Thyroid gland (tissue), 4 donors: ENCODE measurements at places on chromosomes 1 and 21. TPM values are rescaled to one million over a fixed set of nuclear protein-coding genes. Genes with fewer than 3 reads are reported as not detected.

GRCh38 chr1:4312024-4312423 is 342.4 kb upstream of the AJAP1 start:
- H3K27me3 ChIP-seq, result no peaks in the 10 kb centered on the region
- H3K4me3 ChIP-seq, result no peak overlapping the region
- H3K36me3 ChIP-seq, result no peaks in the 10 kb centered on the region
- H3K27ac ChIP-seq, result no peak overlapping the region
- no peaks in the 10 kb centered on the region for H3K4me1 ChIP-seq

Gene SPRR2E
- total RNA-seq, result not detected

DNA sequence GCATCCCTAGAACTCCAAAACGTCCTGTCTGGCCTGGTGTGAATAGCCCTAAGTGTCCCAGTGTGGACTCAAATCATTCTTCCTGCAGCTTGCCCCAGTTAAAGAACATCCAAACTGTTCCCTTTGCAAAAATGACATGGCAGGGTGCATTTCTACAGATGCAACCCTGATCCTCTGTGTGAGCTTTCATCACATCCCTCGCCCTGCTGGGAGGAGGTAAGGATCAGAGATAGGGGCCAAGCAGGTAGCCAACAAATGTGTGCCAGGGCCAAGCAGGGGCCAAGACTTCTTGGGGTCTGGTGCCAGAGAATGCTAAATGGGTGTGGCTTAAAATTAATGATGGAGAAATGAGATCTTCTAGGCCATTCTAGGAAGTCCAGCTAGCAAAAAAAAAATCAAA is 27.1 kb upstream of the MPZL1 start:
- no peak for DNase-seq
- H3K27me3 ChIP-seq, result no peaks in the 10 kb centered on the region
- H3K4me1 ChIP-seq, result peaks cover 11% of the 10 kb centered on the region
- no peak overlapping the region for H3K4me3 ChIP-seq

Gene OR2W3
- total RNA-seq, result 8.8 TPM

DNA sequence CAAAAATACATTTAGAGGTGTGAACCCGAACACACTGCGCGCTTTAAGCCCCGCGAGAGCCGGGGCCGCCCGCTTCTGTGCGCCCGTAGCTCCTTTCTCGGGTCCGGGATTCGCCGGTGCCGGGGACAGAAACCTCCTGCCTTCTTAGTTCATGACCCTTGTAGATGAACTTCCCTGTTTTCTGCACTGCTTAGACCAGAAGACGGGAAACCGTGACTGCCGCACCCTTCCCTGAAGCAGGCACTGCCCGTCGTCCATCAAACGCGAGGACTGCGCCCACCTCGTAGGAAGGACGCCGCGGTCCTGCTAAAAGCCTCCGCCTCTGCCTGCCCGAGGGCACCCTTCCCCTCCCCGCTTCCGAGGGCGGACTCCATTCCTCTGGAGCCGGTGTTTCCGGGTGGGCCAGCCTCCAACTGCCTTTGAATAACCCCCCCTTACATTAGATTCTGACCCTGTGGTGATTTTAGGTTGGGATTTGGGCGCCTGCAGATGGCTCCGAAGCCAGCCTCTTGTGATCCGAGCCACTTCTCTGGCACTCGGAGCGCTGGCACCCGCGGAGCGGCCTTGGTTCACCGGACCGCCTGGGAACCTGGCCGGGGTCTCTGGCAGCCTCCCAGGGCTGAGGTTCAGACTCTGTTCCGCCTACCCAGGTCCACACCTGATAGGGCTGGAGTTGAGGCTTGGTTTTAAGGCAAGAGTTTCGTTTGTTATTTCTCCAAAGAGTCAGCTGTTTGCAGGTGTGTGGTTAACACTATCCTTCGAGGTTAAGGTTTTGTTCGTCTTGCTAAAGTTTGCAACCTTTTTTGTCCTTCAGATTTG is 1.2 kb upstream of the PTTG1IP start:
- H3K27me3 ChIP-seq, result no peaks in the 10 kb centered on the region
- H3K27ac ChIP-seq, result peak overlapping the region; percentile 95
- peak; percentile 92 for DNase-seq
- peak overlapping the region; percentile 37 for H3K4me3 ChIP-seq

Gene UBL4B
- 0.27 TPM for total RNA-seq

DNA sequence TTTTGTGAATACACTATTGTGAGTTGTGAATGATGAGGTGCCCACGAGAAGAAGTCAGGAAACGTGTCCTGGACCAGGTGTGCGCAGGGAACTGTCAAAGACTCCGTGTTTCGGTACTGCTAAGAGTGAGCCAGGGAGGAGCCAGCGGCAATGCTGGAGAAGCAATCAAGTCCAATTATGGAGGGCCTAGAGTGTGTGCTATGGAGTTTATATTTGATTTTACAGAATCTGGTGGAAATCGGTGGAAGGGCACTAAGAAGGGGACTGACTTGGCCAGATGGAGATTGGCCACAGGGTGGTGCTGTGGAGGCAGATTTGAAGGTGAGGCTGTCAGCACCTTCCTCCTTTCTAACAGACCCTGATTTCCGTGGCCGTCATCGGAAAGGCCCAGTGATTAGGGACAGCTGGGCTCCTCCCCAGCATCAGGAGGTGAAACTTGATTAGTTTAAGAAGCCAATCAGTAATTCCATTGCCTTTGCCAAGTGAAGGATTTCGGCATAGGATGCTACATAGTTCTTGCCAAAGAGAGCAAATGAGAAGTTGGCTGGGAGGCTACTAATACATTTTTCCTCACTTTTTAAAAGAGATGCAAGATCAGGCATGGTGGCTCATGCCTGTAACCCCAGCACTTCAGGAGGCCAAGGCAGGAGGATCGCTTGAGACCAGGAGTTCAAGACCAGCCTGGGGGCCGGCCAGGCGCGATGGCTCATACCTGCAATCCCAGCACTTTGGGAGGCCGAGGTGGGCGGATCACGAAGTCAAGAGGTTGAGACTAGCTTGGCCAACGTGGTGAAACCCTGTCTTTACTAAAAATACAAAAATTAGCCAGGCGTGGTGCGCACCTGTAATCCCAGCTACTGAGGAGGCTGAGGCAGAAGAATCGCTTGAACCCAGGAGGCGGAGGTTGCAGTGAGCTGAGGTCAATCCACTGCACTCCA is 7.0 kb downstream of the PTCH2 start:
- H3K27me3 ChIP-seq, result no peaks in the 10 kb centered on the region
- no peaks in the 10 kb centered on the region for H3K4me1 ChIP-seq
- H3K27ac ChIP-seq, result no peak overlapping the region
- DNase-seq, result peak; percentile 85
- no peaks in the 10 kb centered on the region for H3K36me3 ChIP-seq

GRCh38 chr1:33971018-33971710 is 107.3 kb downstream of the HMGB4 start:
- H3K36me3 ChIP-seq, result no peaks in the 10 kb centered on the region
- no peaks in the 10 kb centered on the region for H3K27me3 ChIP-seq
- no peaks in the 10 kb centered on the region for H3K4me1 ChIP-seq
- no peak overlapping the region for H3K27ac ChIP-seq
- DNase-seq, result no peak
- H3K4me3 ChIP-seq, result no peak overlapping the region

DNA sequence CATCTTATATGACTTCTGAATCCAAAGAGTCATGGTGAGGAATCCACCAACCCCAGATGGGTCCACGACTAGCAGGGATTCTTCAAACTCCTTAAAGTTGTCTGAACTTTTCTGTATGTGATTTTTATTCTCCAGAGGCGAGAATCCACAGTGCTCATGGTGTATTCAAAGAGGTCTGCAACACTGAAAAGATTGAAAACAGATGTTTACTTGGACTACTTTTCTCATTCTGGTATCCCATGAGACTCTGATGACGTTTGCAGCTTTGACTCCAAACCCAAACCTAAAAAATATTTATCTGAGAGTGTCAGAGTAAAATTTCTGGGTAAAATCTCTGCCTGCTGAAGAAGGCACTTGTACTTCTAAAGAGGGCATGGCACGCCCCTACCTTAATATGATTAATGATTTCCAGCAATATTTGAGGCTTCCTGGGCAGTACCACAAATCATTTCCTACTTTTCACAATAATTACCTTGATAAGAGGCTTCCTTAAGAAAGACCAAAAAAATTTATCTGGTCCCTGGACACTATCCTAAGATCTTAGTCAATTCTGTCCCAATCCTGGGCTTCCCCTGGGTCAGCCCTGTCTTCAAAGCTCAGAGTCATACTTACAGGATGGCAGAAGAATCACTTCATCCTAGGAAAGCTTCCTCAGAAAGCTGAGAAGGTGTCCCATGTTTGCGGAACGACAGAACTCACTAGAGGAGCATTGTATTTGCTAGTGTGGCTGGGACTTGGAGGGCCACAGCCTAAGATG is 76.5 kb upstream of the MAP10 start:
- H3K36me3 ChIP-seq, result no peaks in the 10 kb centered on the region
- no peaks in the 10 kb centered on the region for H3K27me3 ChIP-seq
- H3K4me3 ChIP-seq, result no peak overlapping the region
- H3K27ac ChIP-seq, result no peak overlapping the region
- H3K4me1 ChIP-seq, result peaks cover 4% of the 10 kb centered on the region

Gene S100A1
- total RNA-seq, result 310 TPM

Gene FCRL1
- not detected for total RNA-seq

DNA sequence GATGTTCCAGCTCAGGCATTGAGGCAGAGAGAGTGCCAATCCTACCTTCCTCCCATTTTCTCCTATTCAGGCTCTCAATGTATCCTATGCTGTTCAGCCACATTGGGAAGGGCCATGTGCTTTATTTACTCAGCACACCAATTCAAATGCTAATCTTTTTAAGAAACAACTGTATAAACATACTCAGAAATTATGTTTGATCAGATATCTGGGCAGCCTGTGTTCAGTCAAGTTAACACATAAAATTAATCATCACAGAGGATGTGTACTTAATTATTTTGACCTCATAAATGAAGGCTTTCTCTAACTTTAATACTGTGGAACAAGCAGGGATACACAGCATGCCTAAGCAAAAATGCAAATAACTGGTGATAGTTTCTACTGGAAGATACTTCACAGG is 149.8 kb downstream of the NCAM2 start:
- DNase-seq, result no peak
- H3K27me3 ChIP-seq, result no peaks in the 10 kb centered on the region
- H3K4me1 ChIP-seq, result no peaks in the 10 kb centered on the region
- H3K36me3 ChIP-seq, result no peaks in the 10 kb centered on the region
- no peak overlapping the region for H3K4me3 ChIP-seq
- H3K27ac ChIP-seq, result no peak overlapping the region

DNA sequence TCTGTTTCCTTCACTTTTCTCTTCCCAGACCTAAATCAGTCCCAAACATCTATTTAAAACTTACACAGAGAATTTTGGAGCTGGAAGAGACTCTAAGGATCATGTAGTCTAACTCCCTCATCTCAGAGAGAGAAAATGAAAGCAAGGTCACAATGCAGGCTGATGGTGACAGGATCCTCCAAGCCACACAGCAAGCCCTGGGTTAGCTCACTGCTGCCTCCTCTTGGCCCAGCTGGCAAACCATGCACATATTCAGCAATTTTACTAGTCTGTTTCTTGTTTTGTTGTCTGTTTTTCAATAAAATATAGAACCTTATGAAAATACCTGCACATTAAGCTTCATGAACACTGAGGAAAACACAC is 27.7 kb upstream of the LY9 start:
- no peaks in the 10 kb centered on the region for H3K4me1 ChIP-seq
- H3K27ac ChIP-seq, result no peak overlapping the region
- DNase-seq, result peak; percentile 17

DNA sequence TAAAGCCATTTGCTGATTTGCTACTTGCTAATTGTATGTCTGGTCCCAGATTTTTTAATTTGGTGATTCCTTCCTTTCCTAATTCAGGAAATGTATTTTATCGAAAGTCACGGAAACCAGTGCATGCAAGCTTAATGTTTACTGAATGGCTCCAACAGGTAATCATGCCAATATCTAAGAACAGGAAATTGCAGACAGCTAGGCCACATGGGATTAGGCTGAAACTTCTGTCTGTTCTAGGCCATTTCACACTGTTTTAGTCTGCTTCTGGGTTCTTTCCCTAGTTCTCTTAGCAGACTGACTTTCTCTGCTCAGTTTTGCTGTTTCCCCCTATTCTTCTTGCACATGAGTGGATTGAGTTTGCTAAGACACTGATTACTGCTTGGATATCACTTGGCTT is 111.4 kb downstream of the NTNG1 start:
- no peaks in the 10 kb centered on the region for H3K4me1 ChIP-seq
- no peak for DNase-seq
- no peak overlapping the region for H3K27ac ChIP-seq
- no peak overlapping the region for H3K4me3 ChIP-seq
- H3K36me3 ChIP-seq, result no peaks in the 10 kb centered on the region

- DNase-seq, result peak; percentile 97
- H3K27me3 ChIP-seq, result no peaks in the 10 kb centered on the region
- H3K4me3 ChIP-seq, result no peak overlapping the region
Measured at GRCh38 chr1:10726355-10726754, 70.1 kb downstream of the CASZ1 start.

DNA sequence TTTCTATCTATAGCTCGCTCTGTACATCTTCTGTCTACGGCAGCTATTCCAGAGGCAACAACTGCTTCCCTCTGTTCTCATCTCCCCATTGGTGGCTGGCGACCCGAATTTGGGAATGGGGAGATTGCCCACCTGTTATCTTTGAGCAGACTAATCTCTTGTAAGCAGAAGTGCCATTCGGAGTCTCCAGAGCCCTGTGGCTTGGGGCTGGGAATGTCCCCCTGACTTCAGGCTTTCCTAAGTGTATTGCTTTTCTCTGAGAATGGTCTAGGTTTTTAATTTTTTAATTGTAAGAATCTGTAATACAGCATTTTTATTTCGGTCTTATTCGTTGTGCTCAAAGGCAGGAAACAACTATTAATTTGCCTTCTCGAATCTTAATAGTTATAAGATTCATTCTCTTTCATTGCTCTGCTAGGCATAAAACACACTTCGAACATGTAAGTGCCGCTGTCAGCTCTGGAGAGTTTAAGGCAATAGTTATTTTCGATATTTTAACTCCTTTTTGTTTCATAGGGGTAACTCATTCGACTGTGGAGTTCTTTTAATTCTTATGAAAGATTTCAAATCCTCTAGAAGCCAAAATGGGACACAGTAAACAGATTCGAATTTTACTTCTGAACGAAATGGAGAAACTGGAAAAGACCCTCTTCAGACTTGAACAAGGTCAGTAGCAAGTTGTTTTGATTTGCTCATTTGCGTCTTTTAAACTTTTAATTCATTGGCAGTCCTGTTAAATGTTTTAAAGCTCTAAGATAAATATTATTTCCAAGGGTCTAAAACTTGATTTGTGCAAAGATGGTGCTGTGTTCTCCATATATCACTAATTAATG is 514 bp downstream of the AGL start:
- H3K27me3 ChIP-seq, result no peaks in the 10 kb centered on the region
- H3K27ac ChIP-seq, result peak overlapping the region; percentile 79
- H3K4me3 ChIP-seq, result peak overlapping the region; percentile 27
- no peak for DNase-seq

DNA sequence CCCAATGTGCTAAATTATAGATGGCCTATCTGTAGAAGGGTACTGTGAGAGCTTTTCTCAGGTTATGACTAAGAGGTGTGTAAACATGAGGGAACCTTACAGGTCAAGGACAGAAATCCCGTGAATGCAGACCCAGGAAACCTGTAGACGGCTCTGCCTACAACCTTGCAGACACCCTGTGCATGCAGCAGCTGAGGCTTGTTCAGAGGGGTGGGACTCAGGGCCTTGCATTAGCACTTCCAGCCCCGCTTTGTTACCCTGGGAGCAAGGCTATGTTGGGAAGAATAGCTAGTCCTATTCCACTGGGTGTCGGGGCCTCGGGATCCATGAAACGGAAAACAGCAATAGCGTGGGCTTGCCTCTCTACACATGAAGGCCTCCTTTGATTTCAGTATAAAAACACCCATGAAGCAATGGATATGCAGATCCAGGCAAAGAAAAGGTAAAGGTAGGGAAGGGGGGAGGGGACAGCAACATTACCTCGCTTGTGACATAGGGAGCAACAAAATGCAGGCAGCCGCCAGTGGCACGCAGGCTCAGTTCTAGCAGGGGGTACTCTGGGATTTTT is 9.5 kb upstream of the NDUFS5 start:
- H3K4me1 ChIP-seq, result no peaks in the 10 kb centered on the region
- DNase-seq, result no peak
- H3K27ac ChIP-seq, result no peak overlapping the region
